Activated naive CD8-positive, alpha-beta T cell treated with anti-CD3 and anti-CD28 coated beads, Interleukin-2, amount 50 U/mL, for 24 hours (primary cell): ENCODE measurements at places on chromosomes 3 and 15.

DNA sequence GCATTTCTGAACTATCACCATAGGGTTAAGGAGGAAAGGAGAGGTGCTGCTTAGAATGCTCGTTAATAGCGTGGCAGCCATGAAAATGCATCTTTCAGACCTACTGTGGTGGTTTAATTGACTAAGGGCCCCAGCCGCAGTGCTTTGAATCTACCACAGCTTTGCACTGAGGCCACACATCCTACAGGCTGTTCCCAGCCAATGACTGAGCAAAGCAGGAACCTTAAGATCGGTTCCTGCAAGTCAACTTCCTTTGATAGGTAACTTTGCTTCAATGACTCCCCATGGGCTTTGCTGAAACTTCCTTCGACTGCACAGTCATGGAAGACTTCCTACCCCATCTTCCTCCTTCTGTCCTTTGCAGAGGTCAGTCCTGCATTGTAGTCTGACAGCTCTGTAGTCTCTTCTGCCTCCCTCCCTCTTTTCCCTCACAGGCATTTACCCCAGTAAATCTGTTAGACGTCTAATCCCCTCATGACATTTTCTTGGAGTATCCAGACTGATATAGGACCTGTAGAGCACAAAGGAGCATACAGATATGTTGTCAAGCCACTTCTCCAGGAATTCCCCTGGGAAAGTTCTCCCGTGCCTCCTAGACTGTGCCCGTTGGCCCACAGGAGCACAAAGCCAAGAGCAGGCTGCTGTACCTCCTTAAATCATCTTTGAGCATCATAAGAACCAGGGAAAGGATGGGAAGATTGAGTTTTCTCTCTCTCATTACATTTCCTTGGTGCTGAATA, 2.6 kb upstream of the BCL2A1 start:
- DNase-seq: peak; percentile 33

GRCh38 chr15:75389791-75390382, 21.5 kb upstream of the MAN2C1 start:
- no peak for DNase-seq

GRCh38 chr3:71725271-71725991, at the start of gene EIF4E3:
Gene EIF4E3, minus strand, starts transcription at chr3:71725402. Its CDS starts 35 bp downstream, at chr3:71725367.
- peak; percentile 42 for DNase-seq

DNA sequence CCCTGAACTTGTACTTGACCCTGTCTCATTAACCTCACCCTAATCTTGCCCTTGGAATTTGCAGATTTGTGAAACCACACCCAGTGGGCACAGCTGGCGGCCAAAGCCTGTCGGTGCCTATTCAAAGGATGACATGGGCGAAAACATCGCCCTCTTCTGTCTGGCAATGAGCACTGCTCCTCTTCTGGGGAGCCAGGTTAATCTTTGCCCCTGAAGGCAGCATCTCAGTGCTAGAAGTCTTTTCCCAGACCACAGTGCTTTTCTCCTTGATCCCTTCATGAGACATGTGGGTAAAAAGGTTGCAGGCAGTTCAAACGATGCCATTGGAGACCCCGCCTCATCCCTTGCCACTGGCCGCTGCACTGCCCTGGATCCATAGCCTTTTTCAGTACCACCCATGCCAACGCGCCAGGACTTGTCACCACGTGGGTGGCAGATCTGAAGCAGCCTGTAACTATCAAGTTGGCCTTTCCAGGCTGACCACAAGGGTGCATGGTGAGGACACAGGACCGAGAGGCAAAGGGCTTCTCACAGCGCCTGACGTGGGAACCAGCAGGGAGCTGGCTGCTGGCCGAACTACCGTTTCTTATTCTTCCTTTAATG, 6.5 kb upstream of the DNASE1L3 start:
- DNase-seq: peak; percentile 60

DNA sequence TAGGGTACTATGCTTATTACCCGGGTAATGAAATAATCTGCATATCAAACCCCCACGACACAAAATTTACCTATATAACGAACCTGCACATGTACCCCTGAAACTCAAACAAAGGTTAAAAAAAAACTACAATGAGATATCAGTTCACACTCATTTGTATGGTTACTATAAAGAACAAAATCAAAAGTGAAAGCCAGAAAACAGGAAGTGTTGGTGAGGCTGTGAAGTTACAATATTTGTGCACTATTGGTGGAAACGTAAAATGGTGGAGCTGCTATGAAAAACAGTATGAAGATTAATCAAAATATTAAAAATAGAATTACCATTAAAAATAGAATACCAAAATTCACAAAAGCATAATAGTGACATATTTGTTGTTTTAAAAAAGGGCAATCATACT, 128.9 kb downstream of the ZIC1 start:
- DNase-seq: no peak

- DNase-seq: no peak
Measured at GRCh38 chr3:191412759-191413158, 48.2 kb upstream of the PYDC2 start.

DNA sequence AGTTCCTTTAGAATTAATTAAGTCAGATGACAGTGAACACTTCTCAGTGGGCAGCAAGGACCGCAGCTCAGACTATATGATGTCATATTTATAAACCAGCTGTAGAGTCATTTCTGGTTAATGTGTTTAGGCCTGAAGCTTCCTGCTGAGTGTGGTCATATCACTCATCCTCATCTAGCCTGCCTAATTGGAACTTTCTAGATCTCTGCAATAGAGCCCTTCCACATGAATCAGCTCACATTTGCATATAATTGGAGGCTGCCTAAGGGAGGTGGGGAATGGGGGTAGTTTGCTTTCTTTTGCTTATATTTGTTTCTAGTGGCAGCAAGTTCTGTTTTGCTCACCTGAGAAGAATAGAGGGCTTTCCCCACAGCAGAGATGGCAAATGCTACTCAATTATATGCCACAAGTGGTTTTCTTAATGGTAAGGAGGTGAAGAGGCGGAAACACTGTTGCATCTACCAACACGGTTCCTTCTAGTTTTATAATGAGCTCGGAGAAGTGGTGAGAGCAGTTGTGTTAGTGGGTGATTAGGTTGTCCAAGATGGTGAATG, 148.1 kb downstream of the KLHL25 start:
- DNase-seq: no peak

- no peak for DNase-seq
Measured at GRCh38 chr15:28960979-28961378, 75.2 kb downstream of the APBA2 start.

- peak; percentile 33 for DNase-seq
Measured at GRCh38 chr15:84023636-84024035, 211.9 kb upstream of the GOLGA6L4 start.

DNA sequence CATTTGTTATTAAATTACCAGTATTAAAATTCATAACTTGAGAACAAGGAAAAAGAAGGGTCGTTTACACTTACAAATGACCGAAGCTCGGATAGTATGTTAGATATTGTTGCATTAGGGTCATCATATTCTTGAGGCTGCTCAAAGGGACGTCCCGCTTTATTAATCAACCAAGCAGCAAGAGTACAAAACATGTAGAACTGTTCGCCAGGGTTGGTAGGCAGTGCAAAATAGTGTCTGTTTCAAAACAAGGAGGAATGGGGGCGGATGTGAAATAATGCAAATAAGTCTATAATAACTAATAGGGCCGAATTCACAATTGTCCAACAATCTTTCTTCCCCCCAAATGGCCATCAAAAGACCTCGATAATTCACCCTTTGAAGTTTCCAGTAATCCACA, 2.9 kb downstream of the IFT57 start:
- DNase-seq: no peak

- no peak for DNase-seq
Measured at GRCh38 chr3:72232777-72233176, 447.8 kb upstream of the PROK2 start.

- DNase-seq: no peak
Measured at GRCh38 chr3:26614006-26614685, 8.4 kb upstream of the LRRC3B start.

DNA sequence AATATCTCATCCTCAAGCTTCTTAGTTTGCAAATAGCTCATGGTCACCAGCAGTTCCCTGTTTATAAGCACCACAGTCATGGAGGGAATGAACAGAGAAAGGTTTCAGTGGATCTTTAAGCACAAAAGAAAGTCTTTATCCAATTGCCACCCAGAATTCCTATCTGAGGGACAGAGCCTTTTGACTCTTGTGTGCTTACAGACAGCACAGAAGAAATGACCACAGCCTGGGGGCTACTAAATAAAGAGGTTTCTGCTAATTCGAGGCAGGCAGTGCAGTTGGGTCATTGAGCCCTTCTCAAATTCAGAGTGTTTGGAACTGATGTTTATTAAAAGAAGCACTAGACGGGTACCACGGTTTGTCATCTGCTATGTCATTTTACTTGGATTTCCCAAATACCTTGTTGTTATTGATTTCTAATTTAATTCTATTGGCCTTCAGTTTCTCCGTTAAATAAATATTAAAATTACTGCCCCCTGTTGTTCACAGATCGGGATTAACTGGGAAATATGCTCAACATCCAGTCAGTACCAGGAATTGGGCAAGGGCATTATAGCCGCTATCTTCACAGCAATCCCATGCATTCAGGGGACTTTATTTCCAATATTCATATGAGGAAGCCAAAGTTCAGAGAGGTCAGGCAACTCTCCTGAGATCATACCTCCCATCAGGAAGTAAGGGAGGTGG, 3.6 kb downstream of the PRICKLE2 start:
- no peak for DNase-seq

DNA sequence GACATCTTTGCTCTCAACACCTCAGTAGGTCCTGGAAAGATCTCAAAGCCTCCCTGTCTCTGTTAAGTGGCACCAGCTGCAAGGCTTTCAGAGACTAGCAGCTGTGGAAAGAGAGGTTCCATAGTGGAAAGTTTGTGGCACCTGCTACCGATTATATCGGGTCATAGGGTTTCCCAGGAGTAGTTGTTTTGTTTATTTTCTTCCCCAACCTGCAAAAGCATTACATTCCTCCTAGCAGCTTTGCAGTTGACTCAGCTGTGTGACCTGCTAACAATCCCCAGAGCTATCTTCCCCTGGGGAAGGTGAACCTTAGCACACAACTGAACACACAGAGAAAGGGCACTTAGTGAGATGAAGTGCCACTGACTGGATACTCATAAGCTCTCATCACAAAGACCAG, 598.9 kb upstream of the GRM7 start:
- no peak for DNase-seq

- no peak for DNase-seq
Measured at GRCh38 chr15:26628071-26628470, 144.8 kb downstream of the GABRB3 start.

DNA sequence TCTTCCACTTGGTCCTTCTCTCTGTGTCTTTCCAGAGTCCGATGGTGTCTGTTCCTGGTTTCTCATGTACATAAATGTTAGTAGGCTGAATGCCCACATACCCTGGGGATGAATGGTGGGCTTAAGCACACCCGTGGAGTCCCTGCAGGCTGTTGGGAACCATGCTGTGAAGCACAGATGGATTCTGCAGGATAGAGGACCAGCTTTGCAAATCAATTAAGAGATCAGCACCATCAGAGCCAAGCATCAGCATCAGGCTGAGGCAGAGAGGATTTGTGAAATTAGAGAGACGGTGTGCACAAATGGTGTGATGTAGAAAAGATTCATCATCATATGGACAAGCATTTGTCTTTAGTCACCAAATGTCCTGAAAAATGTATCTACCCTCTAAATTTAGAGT, 127.1 kb downstream of the SV2B start:
- DNase-seq: no peak

DNA sequence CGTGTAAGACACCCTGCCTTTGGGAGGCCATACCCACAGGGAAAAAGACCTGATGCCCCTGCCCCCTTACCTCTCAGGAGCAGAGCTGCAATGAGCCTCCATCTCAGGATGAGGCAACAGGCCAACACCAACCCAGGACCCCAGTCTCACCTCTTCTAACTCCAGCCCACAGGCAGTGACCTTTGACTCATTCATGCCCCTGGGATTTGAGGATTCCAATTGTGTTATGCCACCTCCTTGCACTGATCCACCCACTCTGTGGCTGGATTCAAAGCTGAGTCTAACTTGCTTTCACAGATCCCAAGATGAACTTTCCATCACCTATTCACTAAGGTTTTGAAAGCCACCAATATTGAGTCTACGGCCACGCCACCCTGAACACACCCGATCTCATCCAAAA, 64.7 kb downstream of the MINAR1 start:
- no peak for DNase-seq

- DNase-seq: no peak
Measured at GRCh38 chr3:133119176-133119575, 81.0 kb downstream of the TMEM108 start.

DNA sequence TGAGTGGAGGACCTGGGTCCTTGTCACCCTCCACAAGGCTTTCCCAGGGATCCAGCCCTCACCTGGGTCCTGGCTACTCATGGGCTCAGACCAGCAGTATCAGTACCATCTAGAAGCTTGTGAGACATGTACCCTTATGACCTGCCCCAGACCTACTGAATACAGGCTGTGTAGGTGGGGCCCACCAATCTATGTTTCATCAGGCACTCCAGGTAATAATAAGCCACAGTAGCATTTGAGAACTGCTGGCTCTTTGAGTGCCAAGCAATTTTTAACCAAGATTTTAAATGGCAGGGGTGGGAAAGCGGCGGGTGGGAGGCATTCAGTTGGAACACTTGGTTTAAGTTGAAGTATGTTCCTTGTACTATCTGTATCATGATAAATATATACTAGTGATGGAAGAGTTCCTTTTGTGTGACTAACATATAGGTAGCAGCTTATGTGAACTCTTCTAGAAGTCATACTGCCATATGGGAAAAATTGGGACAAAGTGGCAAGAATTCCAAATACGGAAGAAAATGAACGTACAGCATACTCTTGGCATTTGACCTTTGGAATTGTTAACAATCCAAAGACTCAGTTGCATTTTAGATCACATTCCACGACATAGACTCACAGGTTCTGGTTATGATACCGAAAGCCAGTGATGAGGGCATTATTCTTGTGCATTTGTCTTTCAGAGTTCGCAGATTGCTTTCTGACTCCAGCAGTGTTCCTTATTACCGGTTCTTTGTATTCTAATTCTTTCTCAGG, 190.4 kb downstream of the GHSR start:
- no peak for DNase-seq

DNA sequence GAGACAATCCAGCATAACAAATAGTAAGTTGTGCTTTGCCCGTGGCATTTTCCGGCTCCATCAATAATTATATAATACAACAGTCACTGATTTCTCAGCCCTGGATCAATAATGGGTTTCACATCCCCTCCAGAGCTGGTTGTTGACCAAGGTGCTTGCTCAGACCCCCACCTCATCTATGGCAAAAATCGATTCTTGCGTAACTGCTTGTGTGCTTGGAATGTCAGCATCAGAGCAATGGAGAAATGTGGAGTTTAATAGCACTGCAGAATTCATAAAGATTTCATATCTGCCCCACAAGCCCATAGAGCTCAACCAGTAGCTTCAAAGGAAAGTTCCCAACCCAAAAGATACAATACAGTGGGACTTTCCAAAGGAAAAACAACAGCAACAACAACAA, 1098.5 kb downstream of the IGSF11 start:
- no peak for DNase-seq

- DNase-seq: no peak
Measured at GRCh38 chr3:152729906-152730305, 105.0 kb upstream of the P2RY1 start.

GRCh38 chr3:114439284-114439683, 145.5 kb downstream of the TIGIT start:
- no peak for DNase-seq
